ENCODE measurements at places on chromosomes 12 and 14.

GRCh38 chr12:73124480-73124879 lies 852.3 kb downstream of the TRHDE start:
- DNase-seq = no peak

GRCh38 chr12:1583421-1584078 lies 10.8 kb downstream of the FBXL14 start:
- DNase-seq = peak; percentile 75

DNA sequence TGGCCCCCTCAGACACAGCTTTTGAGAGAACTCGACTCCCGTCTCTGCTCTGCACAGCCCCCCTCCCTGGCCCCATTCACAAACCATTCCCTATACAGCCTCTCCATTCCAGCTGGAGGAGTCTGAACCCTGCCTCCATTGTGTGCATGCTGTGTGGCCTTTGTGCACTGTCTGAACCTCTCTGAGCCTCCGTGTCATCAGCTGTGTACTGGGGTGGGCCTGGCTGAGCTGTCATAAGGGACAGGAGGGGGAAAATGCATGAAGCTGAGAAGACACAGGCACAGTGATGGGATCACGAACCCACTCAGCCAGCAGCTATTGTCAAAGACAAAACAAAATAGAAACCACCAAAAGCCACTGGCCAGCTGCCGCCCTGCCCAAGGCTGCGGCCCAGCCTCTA lies 130.8 kb downstream of the RFLNA start:
- no peak for DNase-seq

- peak; percentile 61 for DNase-seq
Observed at GRCh38 chr12:67069451-67070306, 199.5 kb upstream of the CAND1 start.

GRCh38 chr14:100584056-100585031 lies 2.9 kb downstream of the BEGAIN start:
- no peak for DNase-seq

- no peak for DNase-seq
Observed at GRCh38 chr14:55190906-55191202, 531 bp downstream of the DLGAP5 start.

GRCh38 chr14:72261068-72261467 lies 328.8 kb downstream of the RGS6 start:
- no peak for DNase-seq

GRCh38 chr12:66168410-66168809 lies 1.4 kb downstream of the TMBIM4 start:
- no peak for DNase-seq

DNA sequence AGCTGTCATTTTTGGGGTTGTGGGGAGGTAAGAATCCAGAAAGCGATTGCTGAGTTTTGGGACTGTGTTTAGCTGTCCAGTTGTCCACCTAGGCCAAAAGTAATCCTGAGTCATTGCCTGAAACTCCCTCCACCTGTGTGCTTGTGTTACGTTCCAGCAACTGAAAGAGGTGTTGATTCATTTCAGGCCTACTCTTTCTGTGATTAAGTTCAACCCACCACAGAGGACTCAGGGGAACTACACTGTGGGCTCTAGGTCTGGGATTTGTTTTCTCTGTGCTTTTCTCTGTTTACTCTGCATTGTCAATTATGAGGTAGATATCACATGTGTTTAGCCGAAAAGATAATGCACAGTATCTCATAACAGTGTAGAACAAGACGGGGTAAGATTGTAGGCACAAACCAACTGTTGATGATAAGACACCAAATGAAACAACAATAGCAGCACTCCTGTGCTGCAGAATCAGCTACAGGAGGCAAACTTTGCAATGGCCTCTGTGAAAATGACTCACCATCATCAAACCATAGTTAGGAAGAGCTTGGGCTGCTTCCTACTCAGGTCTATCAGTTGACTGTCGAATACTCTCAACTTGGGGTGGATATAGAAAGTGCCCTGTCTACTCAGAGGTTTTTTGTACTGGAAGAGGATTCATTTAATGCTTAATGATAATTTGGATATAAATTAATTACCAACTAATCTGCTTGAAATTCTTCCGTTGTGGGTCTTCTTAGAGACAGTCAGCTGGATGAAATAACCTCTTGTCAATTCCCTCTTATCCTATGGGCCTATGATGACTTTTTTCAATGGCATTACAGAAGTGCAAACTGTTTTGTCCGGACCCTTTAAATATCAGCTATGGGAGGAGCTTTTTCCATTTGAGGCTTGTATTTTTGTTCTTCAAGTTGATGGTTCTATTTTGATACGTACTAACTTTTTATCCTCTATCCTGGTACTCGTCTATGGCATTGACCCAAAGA lies 385.9 kb downstream of the BMP4 start:
- no peak for DNase-seq

Measured in CD4-positive, alpha-beta T cell treated with Interleukin-17A for 4 hours (primary cell).